HT-29 (cell line): ENCODE measurements at places on chromosomes 4 and X. TPM values are rescaled to one million over a fixed set of nuclear protein-coding genes. Genes with fewer than 3 reads are reported as not detected.

GRCh38 chrX:41935832-41936231, 12.5 kb upstream of the CASK start:
- DNase-seq = no peak

Gene KIT
- total RNA-seq = not detected in 2 replicates

DNA sequence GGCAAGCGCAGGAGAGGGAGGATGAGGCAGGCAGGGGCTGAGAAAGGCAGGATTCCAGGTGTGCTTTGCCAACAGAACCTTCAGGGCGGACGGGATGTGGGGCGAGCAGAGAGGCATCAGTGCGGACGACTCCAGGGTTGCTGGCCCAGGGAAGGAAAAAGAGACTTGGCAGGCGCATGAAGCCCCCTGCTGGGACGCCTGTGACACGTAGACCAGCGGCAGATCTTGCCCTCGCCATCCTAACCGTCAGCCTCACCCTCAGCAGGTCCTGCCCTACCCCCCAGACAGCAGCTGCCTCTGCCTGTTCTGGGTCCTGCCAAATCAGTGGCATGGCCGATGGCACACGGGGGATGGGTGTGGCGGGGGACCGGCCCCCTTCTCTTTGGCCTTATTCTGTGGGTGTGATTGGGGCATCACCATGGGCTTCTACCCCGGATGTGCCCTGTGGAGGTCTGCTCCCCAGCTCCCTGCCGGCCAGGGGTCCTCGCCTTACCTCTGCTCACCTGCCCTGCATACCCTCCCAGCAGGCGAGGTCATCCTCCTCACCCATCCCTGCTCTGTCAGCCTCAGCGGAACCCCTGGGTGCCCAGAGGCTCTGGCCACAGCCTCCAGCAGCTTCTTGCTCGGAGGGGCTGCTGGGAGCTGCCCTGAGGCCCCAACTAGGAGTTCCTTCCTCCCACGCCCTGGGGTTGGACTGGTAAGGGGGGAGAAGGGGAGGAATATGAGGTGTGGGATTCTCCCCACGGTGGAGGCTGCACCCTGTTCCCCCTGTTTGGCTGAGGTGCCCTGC, 2.9 kb upstream of the SH3BP2 start:
- no peak for DNase-seq

Gene F8A3
- 1.2 and 5.2 TPM in 2 replicates for total RNA-seq

Gene HSFX3
- total RNA-seq = not detected in 2 replicates

Gene TLR1
- not detected in 2 replicates for total RNA-seq

DNA sequence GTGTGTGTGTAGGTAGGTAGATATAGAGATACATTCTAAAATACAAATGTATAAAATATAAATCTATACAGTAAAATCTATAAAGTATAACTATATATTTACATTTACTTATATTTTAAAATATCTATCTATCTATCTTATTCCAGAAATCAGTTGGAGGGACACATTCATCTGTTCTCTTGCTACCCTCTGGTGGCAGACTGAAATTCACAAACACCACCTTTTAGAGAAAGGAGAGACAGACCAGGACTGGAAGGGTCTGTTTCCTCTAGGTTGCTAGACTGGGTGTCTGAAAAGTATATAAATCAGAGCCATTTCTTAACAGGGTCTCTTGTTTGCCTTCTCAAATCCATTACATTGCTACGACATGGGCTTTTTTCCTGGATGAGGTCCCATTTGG, 343.0 kb downstream of the OPHN1 start:
- no peak for DNase-seq

DNA sequence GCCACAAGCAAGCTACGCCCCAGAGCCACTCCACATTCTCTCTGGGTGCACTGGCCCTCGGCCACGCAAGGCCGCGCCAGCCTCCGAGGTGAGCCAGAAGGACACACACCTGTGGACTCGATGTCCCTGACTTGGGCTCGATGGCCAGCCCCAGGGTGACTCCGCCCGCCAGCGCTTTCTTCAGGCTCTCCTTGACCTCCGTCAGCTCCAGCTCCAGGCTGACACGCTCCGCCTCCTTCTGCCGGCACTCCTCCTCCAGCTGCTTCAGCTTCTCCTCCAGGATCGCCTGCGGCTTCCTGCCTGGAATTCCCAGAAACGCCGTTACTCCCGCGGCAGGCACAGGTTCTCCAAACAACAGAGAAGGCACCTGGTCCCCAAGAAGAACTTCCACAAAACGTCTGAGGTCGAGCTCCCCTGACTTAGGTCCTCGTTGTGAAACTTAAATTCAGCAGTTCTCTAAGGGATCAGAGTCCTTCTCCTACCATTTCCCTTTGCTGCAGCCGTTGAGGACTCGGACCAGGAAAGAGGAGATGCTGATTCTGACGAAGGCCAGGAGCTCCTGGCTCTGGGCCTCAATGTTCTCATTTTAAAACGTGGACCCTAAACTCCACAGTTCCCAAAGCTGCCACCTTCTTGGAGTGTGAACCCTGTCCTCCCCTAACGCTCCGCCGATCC, 166.8 kb downstream of the AFAP1 start:
- no peak for DNase-seq

- peak; percentile 39 for DNase-seq
Measured at GRCh38 chr4:148415500-148415899, 26.7 kb downstream of the NR3C2 start.

DNA sequence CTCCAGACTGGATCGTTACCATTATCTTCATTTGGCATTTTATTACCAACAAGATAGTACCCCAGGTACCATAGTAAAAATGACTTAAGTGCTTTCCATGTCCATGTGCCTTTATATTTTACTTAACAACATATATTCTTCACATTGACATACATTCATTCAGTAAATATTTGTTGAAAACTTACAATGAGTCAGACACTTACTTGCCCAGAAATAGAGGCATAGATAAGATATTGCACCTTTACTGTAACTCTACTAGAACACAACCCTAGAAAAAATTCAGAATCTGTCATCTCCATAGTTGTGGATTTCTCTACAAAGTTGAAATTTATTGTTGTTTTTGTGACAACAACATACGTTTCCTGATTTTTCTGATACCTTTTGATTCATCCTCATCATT, 640.6 kb downstream of the RPA4 start:
- DNase-seq = no peak

- peak; percentile 37 for DNase-seq
Measured at GRCh38 chr4:105859233-105859632, 36.0 kb upstream of the NPNT start.

Gene GPRASP2
- total RNA-seq = 0.31 and 0.41 TPM in 2 replicates

DNA sequence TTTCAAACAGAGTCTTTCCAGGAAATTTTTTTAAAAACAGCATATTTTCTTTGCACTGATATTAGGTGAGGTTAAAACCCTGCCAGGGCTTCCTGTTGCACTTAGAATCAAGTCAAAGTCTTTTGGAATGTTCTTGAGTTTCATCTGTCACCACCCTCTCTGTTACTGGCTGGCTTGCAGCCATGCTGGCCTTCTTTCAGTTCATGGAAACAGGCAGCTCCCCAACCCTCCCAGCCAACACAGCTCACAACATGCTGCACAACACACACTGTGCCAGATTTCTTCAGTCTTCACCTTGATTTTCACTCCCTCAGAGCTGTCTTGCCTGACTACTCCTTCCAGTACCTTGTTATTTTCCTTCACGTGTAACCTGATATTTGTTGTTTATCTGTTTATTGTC, 129.5 kb downstream of the KCNIP4 start:
- no peak for DNase-seq

Gene TLR3
- 1.9 and 2.3 TPM in 2 replicates for total RNA-seq

- no peak for DNase-seq
Measured at GRCh38 chr4:80239480-80240150, 26.8 kb upstream of the FGF5 start.

DNA sequence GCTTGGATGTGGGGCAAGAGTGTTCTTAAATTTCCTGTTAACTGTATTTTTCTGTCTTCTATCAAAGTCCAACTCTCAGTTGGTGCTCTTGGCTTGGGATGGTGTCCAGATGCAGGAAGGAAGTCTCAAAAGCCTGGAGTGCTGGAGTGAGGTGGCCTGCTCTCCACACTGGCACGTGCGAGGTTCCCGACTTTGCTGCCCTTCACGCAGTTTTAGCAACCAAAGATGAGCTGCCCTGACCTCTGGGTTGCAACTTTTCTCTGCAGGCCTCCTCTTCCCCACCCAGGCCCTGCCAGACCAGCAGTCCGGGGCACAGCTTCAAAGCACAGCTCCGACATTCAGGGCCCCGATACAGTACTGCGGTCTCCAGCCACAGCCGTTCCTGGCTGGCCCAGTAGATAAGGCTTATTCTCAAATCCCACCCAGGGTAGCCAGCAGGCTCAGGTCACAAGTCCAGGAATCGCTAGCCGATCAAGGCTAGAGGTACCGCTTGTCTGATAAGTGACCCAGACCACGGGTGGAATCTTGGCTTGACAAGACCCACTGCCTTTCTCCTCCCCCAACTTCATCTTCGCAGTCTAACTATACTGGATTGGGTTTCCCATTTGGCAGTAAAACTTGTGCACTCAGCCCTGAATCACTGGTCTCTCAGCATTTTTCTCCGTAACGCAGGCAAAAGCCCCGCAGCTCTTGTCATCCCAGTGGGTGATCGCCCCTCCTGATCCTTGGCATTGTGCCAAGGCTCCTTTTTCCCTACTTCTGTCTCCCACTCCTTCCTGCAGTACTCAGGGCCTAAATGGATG, 21.8 kb upstream of the JADE1 start:
- DNase-seq = no peak

- no peak for DNase-seq
Measured at GRCh38 chrX:16924631-16925480, 21.6 kb upstream of the REPS2 start.

- no peak for DNase-seq
Measured at GRCh38 chr4:103026868-103027267, 7.4 kb upstream of the SLC9B1 start.

- DNase-seq = no peak
Measured at GRCh38 chr4:173509036-173510001, 20.7 kb downstream of the HAND2 start.

- DNase-seq = no peak
Measured at GRCh38 chr4:15318621-15319348, 109.0 kb upstream of the C1QTNF7 start.

DNA sequence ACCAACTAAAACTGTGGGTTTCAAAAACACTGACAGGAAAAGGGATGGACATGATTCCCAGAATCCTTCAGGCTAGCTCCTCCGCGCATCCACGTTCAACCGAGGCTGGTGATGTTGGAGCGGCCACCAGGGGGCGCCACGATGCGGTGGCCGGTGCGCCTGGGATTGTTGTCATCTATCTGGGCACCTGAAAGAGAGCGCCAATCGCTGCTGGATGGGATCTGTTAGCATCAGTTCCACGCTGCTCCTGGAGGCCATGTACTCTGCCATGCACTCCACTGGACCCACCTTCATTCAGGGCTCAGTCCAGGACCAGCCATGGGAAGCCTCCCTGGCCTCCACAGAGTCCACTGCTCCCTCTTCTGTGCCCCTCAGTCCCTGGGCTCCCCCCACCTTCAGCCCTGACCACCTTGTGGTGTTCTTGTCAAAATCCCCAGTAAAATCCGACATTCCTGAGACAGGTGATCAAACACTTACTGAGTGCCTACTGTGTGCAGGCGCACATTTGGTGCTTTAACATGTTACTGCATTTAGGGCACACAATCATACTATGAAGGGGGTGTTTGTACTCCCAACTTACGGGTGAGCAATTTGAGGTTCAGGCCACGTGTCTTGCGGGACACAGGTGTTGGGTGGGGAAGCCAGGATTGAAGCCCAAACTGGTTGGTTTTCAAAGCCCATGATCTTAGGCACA, 71.1 kb downstream of the CRMP1 start:
- DNase-seq = no peak

GRCh38 chr4:151728006-151728405, 32.8 kb downstream of the GATB start:
- no peak for DNase-seq

GRCh38 chr4:13299343-13299742, 184.8 kb downstream of the RAB28 start:
- DNase-seq = no peak

- DNase-seq = no peak
Measured at GRCh38 chr4:1602655-1603412, 81.3 kb downstream of the FAM53A start.

Gene DUSP21
- total RNA-seq = not detected in 2 replicates

DNA sequence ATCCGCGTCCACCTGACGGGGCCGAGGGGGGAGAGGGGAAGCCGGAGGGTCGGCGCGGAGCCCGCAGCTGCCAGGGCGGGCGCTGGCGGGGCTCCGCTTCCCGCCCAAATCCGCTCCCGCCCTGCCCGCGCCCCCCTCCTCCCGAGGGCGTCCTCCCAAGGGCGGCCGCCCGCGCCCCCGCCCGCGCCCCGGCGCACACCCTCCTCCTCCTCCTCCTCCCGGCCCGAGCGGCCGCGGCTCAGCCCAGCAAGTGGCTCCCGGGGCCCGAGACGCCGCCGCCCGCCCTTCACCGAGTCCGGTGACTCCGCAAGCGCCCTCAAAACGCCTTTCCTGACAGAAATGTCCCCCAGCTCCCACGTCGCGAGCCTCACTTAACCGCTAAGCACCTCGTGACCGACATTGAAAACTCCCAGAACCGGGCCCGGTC, 487 bp downstream of the HMGB2 start:
- DNase-seq = no peak

DNA sequence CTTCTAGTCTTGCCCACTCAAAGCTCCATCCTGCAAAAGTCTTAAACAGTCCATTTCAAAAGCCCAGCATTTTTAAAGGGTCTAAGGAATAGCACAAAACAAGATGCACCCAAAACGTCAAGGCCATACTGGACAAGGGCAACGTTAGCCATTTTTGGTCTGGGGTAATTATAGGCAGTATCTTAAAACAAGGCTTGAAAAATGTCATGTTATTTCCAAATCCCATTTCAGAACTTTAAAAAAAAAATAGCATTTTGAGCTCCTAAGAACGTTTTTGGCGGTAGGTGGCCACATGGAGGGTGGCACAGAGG, 584 bp upstream of the TMEM165 start:
- no peak for DNase-seq

GRCh38 chrX:51257490-51257889, 75.1 kb upstream of the NUDT10 start:
- DNase-seq = no peak

DNA sequence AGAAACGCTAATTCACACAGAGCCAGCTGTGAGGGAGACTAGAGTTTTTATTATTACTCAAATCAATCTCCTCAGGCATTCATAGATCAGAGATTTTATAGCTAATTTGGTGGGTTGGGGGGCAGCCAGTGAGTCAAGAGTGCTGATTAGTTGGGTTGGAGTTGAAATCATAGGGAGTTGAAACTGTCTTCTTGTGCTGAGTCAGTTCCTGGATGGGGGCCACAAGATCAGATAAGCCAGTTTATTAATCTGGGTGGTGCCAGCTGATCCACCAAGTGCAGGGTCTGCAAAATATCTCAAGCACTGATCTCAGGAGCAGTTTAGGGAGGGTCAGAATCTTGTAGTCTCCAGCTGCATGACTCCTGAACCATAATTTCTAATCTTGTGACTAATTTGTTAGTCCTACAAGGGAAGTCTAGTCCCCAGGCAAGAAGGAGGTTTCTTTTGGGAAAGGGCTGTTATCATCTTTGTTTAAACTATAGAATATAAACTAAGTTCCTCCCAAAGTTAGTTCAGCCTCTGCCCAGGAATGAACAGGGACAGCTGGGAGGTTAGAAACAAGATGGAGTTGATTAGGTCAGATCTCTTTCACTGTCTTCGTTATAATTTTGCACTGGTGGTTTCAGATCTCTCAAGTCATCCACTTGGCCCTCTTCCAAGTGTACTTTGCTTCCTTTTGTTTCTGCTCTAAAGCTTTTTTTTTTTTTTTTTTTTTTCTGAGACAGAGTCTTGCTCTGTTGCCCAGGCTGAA, 5.4 kb upstream of the NAA11 start:
- DNase-seq = peak; percentile 76

- no peak for DNase-seq
Measured at GRCh38 chr4:7019367-7019766, 23.8 kb upstream of the TADA2B start.

Gene NUDT11
- total RNA-seq = not detected in 2 replicates

- DNase-seq = no peak
Measured at GRCh38 chr4:138034871-138035270, 207.3 kb downstream of the SLC7A11 start.

Gene CYTL1
- total RNA-seq = not detected in 2 replicates
